ENCODE measurements at places on chromosomes 2 and 18. TPM values are rescaled to one million over a fixed set of nuclear protein-coding genes. Genes with fewer than 3 reads are reported as not detected.

Gene RNF152
- polyA plus RNA-seq, result 1.1 TPM

Gene ANKRD39
- polyA plus RNA-seq, result 21.3 TPM

Gene KLHL41
- polyA plus RNA-seq, result not detected

Gene LINC00305
- not detected for polyA plus RNA-seq

Gene CRYGA
- polyA plus RNA-seq, result not detected

Gene MDH1B
- 1.5 TPM for polyA plus RNA-seq

Gene BMP10
- polyA plus RNA-seq, result not detected

Gene CIDEA
- 0.06 TPM for polyA plus RNA-seq

Gene SERPINB4
- polyA plus RNA-seq, result 0.36 TPM

Gene NTSR2
- 0.09 TPM for polyA plus RNA-seq

Gene ZEB2
- polyA plus RNA-seq, result 0.22 TPM

Gene GREB1
- 7.9 TPM for polyA plus RNA-seq

Gene LONRF2
- polyA plus RNA-seq, result 0.24 TPM

Gene CRYBA2
- not detected for polyA plus RNA-seq

Gene UGT1A8
- 0.03 TPM for polyA plus RNA-seq

Gene IL36RN
- polyA plus RNA-seq, result not detected

Gene AMER3
- 0.17 TPM for polyA plus RNA-seq

Gene TUBB6
- polyA plus RNA-seq, result 223 TPM

Gene OR6B2
- polyA plus RNA-seq, result not detected

Gene RGPD4
- not detected for polyA plus RNA-seq

Gene GPR35
- 0.67 TPM for polyA plus RNA-seq

Gene HMSD
- 0.91 TPM for polyA plus RNA-seq

Gene CRYGC
- polyA plus RNA-seq, result not detected

Gene VSNL1
- 49.4 TPM for polyA plus RNA-seq

Gene FOXI3
- polyA plus RNA-seq, result 6.8 TPM

Gene INO80B
- polyA plus RNA-seq, result 8.5 TPM

Gene ONECUT2
- polyA plus RNA-seq, result 0.22 TPM

Gene SNTG2
- polyA plus RNA-seq, result 6.6 TPM

Gene SATB2
- polyA plus RNA-seq, result 1.4 TPM

Gene GPR45
- not detected for polyA plus RNA-seq

Gene CAPN14
- polyA plus RNA-seq, result not detected

Gene RAPGEF4
- polyA plus RNA-seq, result 1.2 TPM

Gene IL36A
- not detected for polyA plus RNA-seq

Gene CLEC4F
- polyA plus RNA-seq, result not detected

Gene C2orf76
- 4.4 TPM for polyA plus RNA-seq

Gene LRRC30
- polyA plus RNA-seq, result not detected

Gene VIL1
- polyA plus RNA-seq, result 8.1 TPM

Gene DAPL1
- not detected for polyA plus RNA-seq

Gene RUFY4
- polyA plus RNA-seq, result 0.66 TPM

Gene FSHR
- polyA plus RNA-seq, result not detected

Gene CRACDL
- 0.25 TPM for polyA plus RNA-seq
